A549 (cell line): ENCODE measurements at places on chromosomes 5 and 9.

DNA sequence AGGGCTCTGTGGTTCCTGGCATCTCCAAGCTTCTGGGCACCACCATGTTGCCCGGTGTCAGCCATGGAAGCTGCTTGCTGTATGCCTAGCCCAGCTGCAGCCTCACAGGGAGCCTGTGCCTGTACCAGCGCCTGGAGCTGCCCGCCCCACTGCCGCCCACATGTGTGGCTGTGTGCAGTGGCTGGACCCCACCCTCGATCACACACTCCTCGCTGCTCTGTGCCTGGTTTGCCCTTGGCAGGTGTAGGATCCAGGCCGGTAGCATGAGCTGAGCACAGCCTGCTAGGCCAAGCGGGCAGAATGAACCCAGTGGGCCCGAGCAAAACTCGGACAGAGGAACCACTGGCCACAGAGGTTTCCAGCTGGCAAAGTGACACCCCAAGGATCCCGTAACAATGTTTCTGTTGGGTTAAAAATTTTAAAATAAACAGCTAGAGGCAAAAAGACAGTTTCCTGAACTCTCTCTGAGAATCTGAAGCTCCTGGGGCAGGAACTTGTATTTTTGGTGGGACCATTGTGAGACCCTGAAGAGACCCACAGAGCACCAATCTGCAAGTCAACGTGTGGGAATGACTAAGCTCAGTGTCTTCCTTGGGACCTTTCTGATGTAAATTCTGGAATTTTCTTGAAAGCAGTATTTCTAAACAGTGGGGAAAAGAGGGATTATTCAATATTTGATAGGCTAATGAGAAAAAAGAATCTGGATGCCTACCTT is 73.1 kb upstream of the CCDC112 start:
- DNase-seq = no peak

DNA sequence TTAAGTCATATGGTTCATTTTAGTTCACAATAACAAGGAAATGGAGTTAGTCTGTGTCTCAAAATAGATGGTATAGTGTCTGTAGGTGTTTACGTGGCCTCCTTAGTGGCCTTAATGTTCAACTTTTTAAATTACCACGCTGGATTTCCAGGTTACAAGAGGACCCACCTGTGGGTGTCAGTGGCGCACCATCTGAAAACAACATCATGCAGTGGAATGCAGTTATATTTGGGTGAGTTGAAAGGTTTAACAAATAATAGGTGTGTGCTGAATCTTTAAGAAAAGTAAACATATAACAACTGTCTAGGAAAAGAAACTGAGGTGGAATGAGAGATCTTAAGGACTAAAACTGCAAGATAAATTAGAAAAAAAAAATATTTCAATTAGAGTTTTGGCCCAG is 2.9 kb downstream of the UBE2B start:
- DNase-seq = no peak

- peak; percentile 58 for DNase-seq
Observed at GRCh38 chr5:35202319-35203111, 27.8 kb downstream of the PRLR start.

GRCh38 chr5:170701334-170701733 is 82.2 kb upstream of the GABRP start:
- no peak for DNase-seq

DNA sequence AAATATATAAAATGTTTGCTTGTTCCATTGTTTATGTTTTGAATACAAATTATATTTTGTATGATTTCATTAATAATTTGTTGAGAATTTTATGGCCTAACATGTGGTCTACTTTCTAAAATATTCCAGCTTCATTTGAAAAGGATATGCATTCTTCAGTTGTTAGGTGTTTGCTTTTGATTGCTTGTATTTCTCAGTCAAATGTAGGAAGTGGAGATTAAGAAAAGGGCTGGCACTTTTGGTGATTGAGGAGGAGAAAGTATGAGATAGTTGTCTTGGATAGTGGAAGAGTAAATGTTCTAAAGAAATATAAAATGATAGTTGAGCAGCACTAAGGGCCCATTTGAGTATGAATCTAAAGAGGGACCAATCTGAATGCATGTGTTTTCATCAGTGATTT is 23.1 kb downstream of the JAK2 start:
- DNase-seq = no peak

DNA sequence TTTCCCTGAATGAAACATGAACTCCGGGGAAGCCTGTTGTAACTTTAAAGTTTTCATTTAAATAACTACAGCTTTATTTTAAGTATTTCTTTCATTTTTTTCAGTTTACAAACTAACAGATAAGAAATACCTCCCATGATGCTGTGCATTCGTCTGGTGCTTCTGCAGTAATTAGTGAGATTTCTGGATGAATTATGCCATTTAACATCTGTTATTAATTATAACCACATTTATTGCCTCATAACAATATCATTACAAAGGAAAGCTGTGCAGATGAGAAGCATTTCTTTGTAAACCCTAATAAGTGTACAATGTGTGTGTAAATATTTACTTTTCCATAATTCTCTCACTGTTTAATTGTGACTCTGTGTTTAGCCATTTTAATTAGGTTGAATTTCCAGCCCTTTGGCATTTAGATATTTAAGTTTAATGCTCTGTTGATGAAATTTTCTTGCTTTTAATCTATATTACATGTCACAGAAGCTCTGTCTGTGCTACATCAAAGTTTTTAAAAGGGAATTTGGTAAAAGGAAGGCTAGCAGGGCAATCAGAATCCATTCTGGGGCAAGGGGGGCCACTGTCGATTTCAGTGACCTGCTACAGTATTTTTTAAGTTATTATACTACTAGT is 418.0 kb downstream of the SPATA31D1 start:
- no peak for DNase-seq

DNA sequence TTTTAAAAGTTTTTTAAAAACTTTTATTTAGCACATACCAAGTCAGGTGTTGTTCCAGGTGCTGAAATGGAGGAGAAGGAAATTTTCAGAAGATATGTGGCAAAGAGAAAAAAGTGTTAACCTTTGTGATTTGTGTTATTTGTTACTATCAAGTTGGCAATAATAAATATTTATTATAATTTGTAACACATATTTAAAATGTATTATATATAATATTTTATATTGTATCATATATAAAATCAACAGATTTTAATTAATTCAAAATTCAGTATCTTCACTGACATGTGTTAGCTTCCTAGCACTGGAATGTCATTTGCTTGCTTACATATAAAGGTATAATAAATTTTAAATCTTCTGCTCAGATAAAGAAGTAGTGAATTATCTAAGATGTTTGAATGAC is 71.5 kb downstream of the STK32A start:
- DNase-seq = no peak

DNA sequence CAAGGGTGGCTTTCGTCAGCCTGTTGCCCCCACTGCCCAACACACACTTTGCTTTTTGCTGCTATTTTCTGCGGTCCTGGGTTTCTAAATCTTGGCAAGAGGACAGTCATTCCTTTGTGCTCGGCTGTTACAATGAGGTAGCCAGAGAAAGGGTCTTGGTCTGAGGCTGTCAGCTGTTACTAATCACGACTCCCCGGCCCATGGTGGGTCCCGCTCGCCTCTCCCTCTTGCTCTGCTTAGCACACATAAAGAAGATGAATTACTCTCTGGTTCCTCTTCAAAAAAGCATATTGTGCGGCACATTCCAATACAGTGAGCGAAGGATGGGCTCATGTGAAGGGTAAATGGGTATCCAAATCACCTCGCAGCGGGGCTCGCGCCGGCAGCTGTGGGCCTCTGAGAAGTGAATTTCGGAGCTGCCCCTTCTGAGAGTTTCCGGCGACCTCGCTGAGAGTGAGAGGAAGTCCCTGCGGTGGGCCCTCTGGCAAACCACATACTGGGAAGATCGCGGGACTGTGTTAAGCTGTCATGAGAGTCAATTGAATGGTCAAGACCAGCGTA is 56.0 kb downstream of the SLC1A3 start:
- DNase-seq = no peak

DNA sequence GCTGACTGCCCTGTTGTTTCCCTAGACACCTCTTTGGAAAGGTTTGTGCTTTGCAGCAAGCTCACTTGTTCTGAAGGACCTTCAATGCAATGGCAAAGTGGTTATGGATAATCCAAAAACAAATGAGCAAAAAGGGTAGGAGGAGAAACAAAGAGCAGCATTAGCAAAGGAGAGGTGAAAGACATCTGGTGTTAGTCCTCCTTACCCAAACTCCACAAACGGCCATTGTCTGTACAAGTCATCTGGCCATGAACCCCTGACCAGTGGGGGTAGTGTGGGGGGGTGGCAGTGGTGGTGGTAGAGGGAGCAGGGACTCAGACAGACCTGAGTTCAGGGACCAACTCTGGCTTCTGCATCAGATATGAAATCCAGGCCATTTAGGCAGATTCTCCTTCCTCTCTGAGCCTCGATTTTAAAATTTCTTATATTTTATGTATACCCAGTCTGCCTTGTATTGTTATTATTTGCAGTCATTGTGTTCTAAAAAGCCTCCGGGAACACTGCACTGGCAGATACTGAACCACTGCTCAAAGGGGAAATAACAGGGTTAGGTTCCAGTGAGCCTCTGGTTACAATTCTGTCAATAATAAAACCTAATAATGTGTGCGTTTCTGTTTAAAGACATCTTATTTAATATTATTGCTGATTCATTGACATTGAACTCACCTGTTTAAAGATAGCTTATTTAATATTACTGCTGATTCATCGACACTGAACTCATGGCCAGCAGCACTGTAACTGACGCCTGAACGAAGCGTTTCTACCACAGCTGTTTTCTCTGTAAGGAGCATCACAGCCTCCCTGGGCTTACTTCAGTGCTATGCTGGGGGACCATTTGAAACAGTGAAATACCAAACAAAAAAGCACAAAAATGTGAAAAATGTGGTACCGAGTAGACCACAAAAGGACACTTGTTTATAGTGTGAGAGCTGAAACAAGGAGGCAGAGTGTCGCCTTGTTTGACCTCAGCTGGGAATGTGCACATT is 156.0 kb downstream of the SEC61B start:
- DNase-seq = no peak

GRCh38 chr5:17037751-17038150 is 101.7 kb upstream of the MYO10 start:
- no peak for DNase-seq

DNA sequence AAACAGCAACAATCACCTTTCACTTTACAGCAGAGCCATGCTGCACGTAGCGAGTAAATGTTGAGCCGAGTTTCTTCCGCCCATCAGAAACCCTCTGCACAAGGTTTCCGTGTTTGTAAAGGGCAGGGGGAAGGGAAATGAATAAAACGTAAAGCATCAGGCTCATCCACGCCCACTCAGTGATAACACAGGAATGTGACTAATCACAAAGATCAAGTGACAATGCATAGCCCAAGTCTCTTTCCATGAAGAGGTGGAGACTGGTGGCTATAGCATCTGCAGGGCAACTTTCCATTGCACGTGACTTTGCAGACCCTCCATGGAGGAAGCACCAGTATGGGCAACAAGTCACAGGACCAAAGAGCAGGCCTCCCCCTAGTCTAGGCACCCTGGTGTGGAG is 56.6 kb downstream of the CAMSAP1 start:
- no peak for DNase-seq
